ENCODE measurements at places on chromosomes 12 and 14.
A peak's percentile ranks its signal among the peaks of the same experiment; 100 is the strongest.

DNA sequence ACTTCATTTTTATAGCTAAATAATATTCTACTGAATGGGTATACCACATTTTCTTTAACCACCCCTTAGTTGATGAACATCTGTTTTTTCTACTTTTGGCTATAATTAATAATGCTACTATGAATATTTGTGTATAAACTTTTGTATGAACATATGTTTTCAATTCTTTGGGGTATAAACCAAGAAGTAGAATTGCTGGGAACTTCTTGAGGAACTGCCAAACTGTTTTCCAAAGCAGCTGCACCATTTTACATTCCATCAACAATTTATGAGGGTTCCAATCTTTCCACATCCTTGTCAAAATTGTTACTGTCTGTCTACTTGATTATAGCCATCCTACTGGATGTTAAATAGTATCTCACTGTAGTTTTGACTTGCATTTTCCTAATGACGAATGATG is 221.8 kb downstream of the PRKD1 start:
- DNase-seq = no peak

- DNase-seq = no peak
These were observed 193.0 kb upstream of the PWP1 start for GRCh38 chr12:107492393-107493134.

DNA sequence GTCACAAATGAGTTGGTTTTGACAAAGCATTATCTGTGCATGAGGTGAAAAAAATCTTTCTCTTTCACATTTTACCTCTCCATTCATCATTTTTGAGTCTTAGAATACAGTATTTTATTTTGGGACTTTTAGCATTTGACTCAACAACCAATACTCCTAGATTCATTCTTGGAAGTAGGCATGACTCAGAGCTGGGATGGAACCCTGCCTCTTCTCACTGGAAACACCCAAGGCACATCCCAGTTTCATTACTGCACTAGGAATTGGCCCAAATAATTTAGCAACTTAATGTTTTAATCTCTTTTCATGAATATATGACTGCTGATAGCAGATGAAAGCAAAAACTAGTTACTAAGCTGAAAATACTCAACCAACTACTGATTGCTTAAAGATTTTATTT is 3.3 kb upstream of the PDZRN4 start:
- DNase-seq = no peak

DNA sequence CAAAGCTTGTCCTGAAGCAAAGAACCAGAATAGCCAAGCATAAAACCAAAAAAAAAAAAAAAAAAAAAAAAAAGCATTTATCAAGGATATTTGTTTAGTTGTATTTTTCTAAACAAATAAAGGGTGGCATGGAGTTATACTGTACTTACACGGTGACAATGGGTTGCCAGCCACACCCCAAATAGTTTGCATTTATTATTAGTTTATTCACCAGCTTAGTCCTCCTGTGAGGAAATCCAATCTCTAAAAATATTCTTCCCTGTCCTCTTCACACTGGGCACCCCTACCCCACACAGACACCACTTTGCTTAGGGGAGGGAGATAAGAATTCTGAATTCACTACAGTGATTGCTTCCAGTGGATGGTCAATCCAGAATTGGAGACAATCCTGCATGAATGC is 18.9 kb downstream of the PLEKHG7 start:
- DNase-seq = no peak

DNA sequence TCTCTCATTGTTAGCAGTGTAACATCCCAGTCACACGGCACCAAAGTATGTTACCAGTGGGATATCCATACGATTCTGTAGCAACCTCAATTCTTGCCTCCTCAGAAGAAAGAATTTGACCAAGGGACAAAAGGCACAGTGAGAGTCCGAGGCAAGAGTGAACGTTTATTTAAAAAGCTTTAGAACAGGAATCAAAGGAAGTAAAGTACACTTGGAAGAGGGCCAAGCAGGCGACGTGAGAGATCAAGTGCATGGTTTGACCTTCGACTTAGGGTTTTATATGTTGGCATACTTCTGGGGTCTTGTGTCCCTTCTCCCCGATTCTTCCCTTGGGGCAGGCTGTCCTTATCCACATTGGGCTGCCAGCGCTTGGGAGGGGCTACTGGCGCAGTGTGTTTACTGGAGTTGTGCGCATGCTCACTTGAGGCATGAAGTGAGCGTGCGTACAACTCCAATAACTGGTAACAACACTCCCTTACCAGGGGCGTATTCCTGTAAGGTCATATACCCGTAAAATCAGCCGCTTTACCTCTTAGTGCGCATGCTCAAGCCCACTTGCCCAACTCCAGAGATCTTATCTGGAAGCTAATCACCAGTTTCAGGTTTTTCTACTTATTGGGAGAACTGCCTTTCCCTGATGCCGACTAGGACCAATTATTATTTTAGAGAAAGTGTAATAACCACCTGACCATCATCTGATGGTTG is 71.7 kb downstream of the FAR2 start:
- no peak for DNase-seq

DNA sequence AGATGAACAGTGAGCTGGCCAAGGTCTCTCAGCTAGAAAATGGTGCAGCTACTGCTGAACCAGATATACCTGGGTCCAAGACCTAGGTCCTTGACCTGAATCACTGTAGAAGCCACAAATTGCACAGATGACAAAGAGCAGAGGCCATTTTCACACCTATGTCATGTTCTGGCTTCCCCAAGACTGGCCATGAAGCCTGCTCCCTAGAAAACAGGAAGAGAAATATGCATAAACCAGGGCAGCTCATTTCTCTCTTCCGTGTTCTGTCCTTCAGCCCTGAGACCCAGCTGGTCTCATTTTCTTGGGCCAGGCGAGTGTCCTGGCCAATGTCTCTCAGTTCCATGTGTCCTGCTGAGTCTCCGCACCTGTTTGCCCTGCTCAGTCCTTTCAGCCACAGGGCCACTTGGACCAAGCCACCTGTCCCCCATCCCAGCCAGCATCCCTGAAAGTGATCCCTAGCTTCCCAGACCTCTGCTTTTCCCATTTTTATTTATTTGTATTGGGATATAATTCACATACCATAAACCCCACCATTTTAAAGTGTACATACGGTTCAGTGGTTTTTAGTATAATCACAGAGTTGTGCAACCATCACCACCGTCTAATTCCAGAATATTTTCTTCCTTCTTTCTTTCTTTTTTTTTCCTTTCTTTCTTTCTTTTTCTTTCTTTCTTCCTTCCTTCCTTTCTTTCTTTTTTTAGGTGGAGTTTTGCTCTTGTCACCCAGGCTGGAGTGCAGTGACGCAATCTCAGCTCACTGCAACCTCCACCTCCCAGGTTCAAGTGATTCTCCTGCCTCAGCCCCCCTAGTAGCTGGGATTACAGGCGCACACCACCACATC is 27.0 kb downstream of the P2RX7 start:
- DNase-seq = no peak

DNA sequence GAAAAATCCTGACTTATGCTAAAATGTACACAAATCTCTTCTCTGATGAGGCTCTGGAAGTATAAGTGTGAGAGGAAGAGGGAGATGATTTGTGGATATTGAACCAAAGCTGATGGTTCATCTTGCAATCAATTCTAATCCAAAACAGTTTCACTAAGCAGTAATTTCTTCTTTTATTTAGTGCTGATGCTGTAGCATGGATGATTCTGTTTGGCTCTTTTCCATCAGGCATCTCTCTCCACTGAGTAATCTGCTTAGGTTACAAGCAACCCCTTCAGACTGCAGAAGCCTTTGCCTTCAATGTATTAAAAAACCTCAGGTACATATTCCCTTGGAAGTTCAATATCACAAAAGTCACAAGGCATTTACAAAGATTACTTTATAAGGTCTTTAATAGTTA is 159.1 kb upstream of the CCDC198 start:
- no peak for DNase-seq

DNA sequence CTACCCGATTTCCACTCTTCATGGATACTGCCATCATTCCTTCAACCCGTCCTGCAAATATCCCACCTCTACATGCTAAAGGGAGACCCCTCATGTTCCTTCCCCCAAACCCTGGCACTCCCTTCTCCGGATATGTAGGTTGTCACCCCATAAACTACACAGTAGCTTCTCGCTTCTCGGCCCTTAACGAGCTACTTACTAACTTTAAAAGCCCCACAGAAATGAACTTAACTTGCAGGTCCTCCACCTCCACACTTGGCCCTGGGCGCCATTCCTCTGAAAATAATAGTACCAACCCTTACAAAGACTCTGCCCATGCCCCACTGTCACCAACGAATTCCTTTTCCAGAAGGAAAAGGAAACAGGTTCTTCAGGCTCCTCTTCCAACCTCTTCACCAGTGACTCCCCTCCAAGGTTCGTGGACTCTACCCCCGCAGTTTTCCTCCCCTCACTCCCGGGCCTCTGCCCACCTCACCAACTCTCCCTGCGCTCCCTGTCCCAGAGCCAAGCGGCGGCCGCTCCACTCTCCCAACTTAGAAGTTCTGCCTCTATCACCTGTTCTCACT is 1.2 kb downstream of the SPPL3 start:
- DNase-seq = no peak

DNA sequence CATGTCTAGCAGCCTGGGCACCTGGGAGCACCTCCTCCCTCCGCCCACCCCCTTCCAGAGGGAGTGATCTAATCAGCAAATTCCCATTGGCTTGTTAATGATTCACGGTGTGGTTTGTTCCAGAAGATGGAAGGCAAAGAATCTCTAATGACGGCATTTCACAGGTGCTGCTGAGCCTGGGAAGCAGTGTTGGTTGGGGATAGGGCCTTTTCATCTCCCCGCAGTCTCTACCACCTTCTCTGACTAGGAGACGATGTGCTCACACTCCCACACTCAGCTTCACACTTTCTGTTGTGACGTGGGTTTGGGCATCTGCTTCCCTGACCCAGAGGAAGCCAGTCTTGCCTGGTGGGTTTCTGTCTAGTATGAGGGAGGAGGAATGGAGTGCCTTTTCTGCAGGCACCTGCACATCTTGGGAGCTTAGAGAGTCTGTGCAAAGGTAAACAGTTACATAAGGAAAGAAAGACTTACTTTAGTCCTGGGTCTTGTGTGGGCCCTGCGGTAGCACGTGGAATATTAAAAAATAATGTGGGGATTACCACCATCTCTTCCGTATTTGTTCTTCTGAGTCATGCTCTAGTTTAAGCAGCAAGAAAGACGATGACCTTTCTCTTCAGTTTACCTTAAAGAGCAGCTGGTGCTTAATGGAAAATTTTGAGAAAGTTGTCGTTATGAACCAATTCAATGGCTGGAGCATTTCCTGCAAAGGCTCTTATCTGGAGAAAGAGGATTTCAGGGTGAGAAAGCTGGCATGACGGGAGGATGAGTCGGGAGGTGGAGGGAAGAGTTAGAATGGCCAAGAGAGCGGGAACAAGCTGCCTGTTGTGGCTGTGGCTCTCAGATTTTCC is 70.6 kb upstream of the ARHGAP5 start:
- no peak for DNase-seq

DNA sequence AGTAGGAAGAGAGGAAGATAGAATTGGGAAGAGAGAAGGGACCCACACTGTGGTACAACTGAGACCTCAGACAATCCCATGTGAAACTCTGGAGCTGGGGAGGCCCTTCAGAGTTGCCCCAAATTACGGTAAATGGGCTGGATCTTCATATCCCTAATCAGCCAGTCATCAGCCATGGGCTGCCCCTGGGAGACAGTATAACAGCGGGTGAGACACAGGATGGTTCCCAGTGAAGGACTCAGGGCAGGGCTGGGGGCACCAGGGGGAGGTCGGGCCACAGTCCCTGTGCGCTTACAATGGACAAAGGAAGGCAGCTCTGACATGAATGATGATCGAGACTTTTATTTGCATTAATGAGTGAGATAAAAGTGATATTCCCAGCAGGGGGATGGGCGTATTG is 74.2 kb upstream of the BDKRB2 start:
- DNase-seq = no peak

- peak; percentile 5 for DNase-seq
These were observed at the start of gene CHGA for GRCh38 chr14:92922883-92923743. Gene CHGA, plus strand, starts transcription at chr14:92923150. Its CDS starts 210 bp downstream, at chr14:92923360.

DNA sequence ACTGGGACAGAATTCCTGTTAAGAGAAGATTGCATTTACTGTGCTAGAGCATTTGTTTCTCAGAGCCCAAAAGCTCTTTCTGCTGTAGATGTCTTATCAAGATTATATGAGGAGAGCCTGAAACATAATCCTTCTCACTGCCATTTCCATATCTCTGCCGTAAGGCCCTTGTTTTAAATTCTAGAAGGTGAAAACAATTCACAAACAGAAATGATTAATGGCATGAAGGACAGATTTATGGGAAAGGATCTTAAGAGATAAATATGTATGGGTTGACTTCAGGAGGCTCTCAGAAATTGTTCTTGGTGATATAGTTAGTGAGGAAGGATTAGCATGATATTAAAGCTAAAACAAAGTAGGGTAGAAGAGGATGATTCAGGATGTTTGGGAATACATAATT is 40.8 kb upstream of the PRICKLE1 start:
- no peak for DNase-seq

- no peak for DNase-seq
These were observed 71.0 kb downstream of the PHETA1 start for GRCh38 chr12:111297703-111298426.
